Activated CD8-positive, alpha-beta memory T cell treated with anti-CD3 and anti-CD28 coated beads for 1 hour (primary cell): ENCODE measurements at places on chromosomes 3 and 15.

DNA sequence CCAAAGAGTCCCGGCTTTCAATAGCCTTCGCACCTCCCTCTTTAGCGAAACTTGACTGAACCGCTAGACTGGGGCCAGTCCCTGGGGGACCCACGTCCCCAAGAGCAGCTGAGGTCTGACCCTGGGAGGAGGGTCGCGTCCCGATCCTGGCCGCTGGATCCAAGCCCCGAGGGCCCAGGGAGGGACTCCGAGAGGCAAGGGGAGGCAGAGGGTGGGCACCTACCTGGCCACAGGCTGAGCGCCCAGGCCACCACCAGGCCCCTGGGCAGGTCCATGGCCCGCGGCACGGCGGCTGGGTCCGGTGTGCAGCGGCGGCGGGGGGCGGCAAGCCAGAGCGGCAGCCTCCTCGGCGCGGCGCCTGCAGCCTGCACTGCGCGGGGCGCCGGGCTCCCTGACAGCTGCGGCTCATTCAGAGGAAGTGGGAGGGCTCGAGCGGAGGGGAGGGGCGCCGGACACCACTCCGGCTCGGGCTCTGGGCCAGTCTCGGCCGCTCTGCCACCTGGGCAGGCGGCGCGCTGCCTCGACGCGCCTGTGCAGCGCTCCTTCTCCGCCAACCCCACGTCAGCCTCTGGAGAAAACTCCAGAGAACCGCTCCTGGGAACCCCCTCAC lies at the start of gene ITGA11:
TSS of gene ITGA11 (minus strand) at position 372 of the 610 bp plus-strand sequence. CDS start at position 275, 97 bp downstream.
- no peak for DNase-seq

GRCh38 chr3:195542316-195542697 lies 818 bp downstream of the PPP1R2 start:
- DNase-seq: no peak

- no peak for DNase-seq
Observed at GRCh38 chr15:74121858-74122257, 8.5 kb upstream of the ISLR2 start.

DNA sequence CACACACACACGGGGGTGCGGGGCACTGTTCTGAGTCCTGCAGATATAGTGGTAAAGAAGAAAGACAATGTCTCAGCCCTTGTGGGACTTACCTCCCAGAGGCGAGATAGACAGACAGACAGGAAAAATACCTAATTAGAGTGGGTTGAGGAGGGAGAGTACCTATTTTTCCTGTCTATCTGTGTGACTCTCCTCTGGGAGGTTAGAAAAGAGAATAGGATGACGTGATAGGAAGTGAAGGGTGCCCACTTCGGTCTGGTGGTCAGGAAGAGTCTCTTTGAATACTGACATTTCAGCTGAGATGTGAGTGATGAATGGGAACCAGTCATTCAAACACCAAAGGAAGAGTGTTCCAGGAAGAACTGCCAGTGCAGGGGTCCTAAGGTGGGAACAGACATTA lies 4.1 kb upstream of the APOD start:
- no peak for DNase-seq

DNA sequence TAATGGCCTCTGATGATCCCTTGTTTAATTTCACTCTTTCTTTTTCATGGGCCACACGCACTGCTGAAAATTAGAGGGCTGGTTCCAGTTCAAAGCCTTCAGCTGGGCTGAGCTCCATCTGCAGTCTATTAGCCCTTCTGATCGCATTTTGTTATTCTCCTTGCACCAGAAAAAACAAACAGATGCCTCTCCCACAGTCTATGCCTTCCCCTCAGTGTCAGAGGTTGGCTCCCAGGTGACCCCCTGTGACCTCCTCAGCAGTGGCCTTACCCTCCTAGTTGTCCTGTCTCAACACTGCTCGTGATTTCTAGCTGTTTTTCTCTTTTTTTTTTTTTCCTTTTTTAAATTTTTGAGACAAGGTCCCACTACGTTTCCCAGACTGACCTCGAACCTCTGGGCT lies 77.1 kb upstream of the PRTG start:
- DNase-seq: no peak

DNA sequence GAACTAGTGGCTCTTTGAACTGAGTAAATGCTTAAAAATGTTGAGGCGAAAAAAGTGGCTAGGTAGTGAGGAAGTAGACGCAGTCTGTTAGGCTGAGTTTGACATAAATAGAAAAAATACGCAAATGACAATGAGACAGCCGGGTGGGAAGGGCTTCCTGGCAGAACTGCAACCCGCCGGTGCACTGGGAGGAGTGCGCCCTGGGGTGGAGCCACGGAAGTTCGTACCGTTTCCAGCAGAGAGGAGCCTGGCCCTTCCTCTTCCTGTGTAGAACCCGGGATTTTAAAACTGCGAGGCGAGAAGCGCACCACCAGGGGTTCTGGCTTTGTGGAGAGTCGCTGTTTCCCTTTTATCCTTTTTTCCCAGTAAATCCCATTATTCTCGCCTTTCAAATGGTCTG lies 602.6 kb downstream of the PYDC2 start:
- DNase-seq: no peak

GRCh38 chr15:82698711-82699345 lies 10.8 kb downstream of the AP3B2 start:
- DNase-seq: no peak

- no peak for DNase-seq
Observed at GRCh38 chr3:197205675-197206074, 92.7 kb downstream of the DLG1 start.

- peak; percentile 50 for DNase-seq
Observed at GRCh38 chr15:63502843-63503738, 1.3 kb upstream of the USP3 start.

- DNase-seq: no peak
Observed at GRCh38 chr3:142716102-142716501, 7.7 kb upstream of the TRPC1 start.

DNA sequence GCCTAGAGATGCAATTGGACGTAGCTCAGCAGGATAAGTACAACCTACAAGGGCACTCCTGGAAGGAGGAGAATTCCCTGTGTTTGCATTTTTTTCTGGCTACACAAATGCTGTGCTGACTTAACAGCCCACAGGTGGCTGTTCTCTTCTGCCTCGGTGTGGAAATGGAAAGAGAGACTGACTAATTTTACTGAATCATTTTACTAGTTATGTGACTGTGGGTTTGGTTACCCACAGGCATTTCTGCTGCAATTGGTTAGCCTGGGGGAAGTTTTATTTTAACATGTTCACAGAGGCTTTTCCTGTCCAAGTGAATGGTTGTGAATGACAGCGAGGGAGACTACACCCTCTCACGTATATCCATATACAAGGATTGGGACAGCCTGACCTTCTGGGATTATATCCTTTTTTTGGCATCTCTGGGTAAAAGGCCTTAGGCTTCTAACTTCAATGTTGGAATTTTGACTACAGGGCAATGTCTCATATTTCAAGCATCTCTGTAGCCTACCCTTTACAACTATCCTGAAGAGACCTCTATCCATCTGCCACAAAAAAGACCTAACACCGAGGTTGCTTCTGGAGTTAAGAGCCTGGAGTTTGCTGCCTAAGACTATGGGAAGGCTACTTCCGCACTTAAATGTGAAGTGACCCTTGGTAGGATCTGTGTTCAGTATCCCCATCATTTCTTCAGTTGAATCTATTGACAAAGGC lies 67.2 kb upstream of the TP63 start:
- no peak for DNase-seq

- no peak for DNase-seq
Observed at GRCh38 chr15:39665629-39666250, 84.9 kb downstream of the THBS1 start.

DNA sequence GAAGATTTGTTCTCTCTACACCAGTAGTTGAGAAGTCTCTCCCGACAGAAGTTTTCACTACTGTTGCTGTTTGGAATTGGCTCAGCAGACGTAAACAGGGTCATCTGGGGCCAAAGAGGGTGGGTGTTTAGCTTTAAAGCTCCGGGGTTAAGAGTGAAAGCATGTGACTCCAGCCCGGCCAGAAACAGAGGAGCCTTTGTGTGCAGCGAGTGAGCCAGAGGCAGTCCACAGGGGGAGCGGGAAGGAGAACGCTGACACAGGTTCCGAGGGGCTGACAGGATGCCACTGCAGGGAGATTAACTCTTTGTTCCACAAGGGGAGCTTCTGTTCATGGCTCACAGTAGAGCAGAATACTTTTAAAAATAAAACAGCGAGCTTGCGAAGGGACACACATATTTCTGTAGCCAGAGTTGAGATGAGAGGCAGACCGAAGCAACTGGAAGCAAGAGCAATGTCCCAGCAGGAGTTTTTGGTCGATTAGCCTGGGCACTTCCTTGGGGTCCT lies 26.9 kb downstream of the BMF start:
- DNase-seq: no peak

DNA sequence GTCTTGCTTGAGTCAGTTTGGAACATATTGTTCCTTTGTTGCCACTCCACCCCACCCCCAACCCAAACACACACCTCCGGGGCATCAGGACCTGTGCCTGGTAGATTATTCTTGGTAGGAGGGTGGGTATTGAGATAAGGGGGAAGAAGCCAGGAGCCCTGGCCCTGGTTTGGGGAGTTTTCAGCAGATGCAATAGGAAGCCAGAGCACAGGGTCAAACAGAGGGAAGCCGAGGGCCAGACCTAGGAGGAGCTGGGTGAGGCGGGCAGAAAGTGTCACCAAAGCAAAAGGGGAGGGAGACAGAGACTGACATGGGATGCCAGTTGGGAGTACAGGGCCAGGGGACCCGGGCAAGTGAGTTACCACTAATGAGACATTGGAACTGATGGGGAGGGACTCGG lies 163.1 kb downstream of the RPLP1 start:
- DNase-seq: no peak

DNA sequence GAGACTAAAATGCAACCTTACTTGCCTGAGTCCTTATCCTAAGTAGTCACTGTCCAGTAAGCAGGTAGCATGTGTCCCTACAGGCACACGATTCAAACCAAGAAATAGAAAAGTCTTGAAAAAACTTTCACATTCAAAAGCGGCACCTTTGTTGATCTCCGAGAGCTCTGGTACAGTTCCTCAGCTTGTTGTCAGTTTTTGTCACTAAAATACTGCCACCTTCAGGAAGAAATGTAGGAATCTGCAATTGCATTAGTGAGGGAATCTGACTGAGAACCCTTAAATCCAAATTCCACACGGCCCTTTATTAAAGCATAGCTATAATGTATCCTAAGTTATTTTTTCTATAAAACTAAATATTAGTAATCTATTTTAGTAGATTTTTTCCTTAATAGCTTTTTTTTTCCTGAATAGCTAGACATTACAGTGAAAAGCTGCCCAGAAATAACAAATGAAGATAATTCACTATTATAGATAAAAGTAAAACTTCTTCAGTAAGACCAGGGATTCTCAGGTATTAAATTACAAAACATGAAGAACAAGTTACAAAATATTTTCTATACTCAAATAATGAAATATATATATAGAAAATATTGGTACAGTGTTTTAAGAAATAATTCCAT lies 44.0 kb downstream of the CCDC54 start:
- DNase-seq: no peak

DNA sequence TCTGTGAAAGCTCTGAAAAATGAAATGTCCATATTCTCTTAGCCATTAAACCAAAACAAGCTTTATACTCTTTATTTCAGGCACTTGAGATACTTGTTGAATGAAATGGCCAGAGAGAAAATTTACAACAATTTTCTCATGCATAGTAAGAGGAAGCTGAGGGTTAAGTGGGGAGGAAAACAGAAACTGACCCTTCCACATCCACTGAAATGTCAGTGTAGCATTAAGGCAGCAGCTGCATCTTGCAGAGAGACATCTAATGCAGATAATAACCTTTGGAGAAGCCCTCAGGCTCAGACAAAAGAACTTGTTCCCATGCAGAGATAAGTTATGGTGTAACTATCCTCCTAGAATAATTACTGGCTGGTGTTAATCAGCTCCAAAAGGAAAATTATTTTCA lies 34.0 kb downstream of the ZDHHC23 start:
- DNase-seq: no peak

GRCh38 chr15:99429681-99430081 lies 136.1 kb upstream of the MEF2A start:
- DNase-seq: no peak

- no peak for DNase-seq
Observed at GRCh38 chr15:96160800-96161199, 169.7 kb upstream of the NR2F2 start.

GRCh38 chr3:15154326-15154725 lies 51.7 kb upstream of the CAPN7 start:
- no peak for DNase-seq

DNA sequence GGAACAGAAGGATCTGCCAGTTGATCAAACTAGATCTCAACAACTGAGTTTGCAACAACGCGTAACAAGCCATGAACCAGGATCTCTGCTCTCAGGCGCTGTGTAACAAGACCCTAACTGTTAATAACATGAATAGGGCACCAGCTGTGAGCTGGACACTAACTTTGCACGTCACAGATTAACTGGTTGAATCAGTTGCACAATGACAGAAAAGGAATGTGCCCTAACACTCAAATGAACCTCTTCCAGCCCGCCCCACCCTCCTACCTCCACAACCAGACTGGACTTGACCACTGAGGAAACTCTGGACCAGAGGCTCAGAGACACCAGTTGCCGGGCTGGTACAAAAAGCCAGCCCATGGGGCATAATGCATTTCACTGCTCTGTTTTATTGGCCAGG lies 34.3 kb downstream of the MCF2L2 start:
- DNase-seq: no peak

- DNase-seq: no peak
Observed at GRCh38 chr3:131541288-131541687, 38.5 kb upstream of the MRPL3 start.

DNA sequence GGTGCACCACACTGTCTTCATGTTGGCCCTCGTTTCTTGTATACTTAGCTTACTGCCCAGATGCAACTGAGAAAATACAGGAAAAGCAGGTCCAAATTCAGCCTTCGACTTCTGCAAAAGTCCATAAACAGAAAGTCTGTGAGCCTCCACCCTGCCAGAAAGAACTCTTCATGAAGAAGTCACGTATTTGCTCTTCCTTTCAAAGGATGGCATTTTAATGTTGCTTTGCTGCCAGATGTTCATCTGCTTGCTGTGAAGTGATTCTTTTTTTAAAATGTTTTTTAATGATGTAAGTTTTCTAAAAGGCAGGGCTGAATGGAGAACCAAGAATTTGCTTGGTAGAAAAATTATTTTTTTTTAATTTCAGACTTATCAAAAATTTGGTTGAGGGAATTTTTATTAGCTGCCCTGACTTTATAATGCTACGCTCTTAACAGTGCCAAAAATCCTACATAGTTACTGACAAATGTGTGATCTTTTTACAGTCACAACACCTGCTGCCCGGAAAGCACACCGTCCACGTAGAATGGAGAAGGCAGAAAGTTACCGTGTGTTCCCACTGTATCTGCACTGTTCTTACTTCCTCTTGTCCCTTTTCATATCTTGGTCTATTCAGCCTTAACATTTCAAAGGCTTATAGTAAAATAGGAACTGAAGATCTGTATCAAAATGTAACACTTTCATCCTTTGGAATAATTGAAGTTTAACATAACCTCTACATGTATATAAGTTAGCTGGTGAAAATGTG lies 136.3 kb downstream of the LRRC28 start:
- no peak for DNase-seq
